ENCODE measurements at places on chromosomes 3 and 15. TPM values are rescaled to one million over a fixed set of nuclear protein-coding genes. Genes with fewer than 3 reads are reported as not detected.
A peak's percentile ranks its signal among the peaks of the same experiment; 100 is the strongest.

GRCh38 chr3:27885641-27886040 lies 163.5 kb upstream of the EOMES start:
- DNase-seq, result no peak

DNA sequence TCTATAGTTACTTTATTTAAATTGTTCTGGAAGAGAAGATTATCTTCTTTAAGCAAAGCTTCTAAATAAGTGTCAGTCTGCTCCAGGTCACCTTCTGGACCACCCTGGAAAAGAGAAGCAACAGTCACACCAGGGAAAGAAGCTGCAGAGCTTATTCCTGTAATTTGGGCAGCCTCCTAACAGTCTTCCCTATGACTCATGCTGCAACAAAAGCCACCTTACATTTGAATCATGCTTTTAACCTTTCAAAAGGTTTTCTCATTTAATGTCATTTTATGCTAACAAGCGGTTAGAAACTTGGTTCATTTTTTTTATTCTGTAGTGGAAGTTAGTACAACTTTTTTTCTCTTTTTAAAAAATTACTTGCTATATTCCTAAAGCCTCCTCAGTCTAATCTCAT lies 5.3 kb upstream of the GUCA1C start:
- no peak for DNase-seq

GRCh38 chr3:41117398-41117870 lies 81.9 kb upstream of the CTNNB1 start:
- DNase-seq, result peak; percentile 88

- DNase-seq, result peak; percentile 33
Measured at GRCh38 chr3:110343945-110344344, 727.7 kb upstream of the NECTIN3 start.

GRCh38 chr3:39267631-39268548 lies 11.9 kb downstream of the CX3CR1 start:
- no peak for DNase-seq

DNA sequence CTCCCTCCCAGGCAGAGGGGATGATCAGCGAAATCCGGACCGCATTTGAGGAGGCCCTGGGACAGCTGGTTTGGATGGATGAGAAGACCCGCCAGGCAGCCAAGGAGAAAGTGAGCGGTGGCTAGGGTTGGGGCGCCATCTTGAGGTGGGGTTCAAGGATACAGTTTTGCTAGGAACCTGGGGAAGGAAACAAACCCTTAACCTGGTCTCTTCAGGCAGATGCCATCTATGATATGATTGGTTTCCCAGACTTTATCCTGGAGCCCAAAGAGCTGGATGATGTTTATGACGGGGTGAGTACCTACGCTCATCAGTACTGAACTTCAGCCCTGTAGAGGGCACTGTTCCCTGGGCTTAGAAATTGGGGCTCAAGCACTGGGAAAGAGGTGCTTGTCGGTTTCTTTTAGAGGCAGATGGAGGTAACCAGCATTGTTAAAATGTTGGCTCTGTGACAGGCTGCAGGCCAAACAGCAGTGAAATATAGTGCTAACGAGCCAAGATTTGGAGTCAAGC lies 9.6 kb upstream of the PSMD2 start:
- DNase-seq, result peak; percentile 38

GRCh38 chr15:61128896-61129295 lies 100.2 kb downstream of the RORA start:
- no peak for DNase-seq

DNA sequence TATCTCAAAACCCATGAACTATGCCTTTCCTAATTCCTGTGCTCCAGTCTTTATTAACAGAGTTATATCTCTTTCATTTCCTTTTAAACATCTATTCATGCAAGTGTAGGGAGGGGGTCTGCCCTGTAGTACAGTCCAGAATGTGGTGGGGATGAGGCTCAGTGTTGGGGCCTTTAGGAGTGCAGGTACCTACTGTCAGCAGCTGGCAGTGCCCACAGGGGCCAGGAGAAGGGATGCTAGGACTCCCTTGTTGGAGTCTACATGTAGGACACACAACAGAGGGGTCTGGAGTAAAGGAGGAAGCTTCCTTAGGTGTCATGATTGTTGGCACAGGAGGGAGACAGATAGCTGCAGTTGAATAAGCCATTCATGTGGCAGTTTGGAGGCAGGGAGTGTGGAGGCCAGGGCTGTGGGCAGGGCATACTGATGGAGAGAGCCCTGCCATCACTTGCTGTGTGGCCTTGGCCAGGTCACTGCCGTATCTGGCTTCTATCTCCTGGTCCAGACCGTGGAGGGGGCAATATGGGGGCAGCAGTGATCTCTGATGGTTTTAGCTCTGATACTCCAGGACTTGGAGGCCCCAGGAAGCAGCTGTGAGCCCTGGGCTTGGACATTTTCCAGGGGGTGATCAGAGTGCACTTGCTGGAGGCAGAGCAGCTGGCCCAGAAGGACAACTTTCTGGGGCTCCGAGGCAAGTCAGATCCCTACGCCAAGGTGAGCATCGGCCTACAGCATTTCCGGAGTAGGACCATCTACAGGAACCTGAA lies 29.5 kb downstream of the ESYT3 start:
- DNase-seq, result no peak

DNA sequence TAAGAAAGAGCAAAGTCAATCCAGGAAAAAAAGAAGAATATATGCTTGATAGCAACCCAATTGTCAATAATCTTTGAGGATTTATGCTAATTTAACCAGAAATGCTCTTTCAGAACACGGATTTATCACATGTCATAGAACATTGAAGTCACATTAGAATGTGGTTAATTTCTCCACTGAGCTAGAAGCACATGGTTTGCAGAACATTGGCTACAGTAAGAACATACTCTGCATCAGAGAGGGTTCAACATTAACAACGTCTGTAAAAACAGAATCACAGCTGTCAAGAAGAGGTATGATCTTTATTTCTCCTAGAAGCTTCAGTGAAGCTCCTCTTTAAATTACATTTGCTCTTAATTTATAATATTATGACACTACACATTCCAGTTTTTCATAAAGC lies 619.7 kb upstream of the AGTR1 start:
- DNase-seq, result no peak

DNA sequence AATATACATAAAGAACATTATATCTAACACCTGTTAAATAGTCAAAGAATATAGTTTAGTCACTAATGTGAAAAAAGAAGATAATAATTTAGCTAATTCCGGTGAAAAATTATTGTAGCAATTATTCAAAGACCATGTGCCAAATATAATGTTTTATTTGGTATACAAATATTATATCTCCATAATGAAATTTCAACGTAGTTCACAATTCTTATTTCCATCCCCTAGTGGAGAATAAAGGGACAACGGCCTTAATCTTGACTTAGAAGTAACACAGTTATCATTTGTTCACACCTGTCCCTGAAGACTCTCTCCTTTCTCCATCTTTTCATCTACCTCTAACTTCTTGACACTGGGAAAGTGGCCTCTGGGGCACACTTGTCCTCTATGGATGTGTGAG lies 213.4 kb downstream of the ERC2 start:
- DNase-seq, result no peak

DNA sequence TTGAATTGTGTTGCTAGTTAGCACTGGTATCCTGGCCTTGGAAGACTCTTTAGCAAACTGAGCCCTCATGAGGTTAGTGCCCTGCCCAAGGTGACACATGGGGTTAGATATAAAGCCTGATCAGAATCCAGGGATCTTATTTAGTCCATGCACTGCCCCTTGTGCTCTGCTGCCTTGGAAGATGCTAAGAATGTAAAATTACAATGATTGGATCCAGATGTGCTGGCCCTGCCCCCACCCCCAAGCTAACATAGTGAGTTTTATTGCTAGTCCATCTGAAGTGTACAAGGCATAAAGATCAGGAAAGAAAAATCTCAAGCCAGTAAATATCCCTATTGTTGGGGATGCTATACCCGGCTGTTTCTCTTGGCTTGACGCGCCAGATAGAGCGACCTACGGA lies 248.1 kb upstream of the C2CD4B start:
- no peak for DNase-seq

- no peak for DNase-seq
Measured at GRCh38 chr3:72641684-72642083, 206.6 kb downstream of the SHQ1 start.

The PTX3 gene
- 96.7 TPM for total RNA-seq

The CHRM5 gene
- under 0.01 TPM for total RNA-seq

The B4GALT4 gene
- total RNA-seq, result 30.3 TPM

The EFCC1 gene
- total RNA-seq, result not detected

The GP5 gene
- total RNA-seq, result under 0.01 TPM

The PRSS50 gene
- total RNA-seq, result not detected

The LRRC3B gene
- not detected for total RNA-seq

The DAZL gene
- total RNA-seq, result not detected

The IL5RA gene
- not detected for total RNA-seq

The GMNC gene
- total RNA-seq, result 0.18 TPM

The GATA2 gene
- total RNA-seq, result 2.2 TPM

All from IMR-90 (cell line).